ENCODE measurements at places on chromosomes 12 and 14.

DNA sequence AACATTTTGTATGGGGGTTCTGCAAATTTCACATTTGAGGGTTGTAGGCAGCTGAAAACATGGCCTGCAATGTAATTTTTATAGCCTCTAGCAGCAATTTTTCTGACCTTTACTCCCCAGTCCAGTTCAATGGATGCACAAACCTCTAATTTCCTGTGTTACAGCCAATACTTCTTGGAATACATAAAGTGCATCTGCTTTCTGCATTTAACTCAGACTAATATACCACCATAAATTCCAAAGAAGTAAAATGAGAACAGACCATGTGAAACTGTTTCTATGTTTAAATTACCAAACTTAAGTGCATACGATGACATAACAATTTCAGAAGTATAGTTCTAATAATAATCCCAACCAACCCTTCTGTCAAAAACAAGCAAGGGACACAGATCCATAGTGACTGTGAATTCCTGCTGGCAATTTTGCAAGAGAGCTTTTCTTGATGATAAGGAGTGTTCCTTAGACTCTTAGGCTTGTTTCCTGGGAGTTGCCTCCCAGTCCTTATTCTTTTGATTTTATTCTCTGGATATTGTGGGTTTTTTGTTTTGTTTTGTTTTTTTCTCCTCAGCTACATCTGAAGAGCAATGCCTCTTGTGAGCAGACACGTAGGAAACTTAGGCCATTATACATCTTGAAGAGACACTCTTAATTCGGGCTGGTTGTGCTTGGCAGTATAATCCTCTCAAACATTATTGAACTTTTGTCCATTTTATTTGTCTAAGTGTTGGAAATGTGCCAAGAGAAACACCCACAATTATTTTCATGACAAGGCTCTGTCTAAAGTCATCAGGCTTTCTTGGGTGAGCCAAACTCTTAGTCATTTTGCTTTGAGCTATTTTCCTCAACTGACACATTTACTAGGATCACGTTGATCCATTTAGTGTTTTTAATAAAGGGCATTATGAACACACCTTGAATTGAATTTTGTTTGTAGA, 51.3 kb upstream of the RERGL start:
- no peak for DNase-seq

GRCh38 chr14:51860164-51860824, at the start of gene GNG2:
TSS of gene GNG2 (plus strand) at chr14:51860612. CDS start at chr14:51950679, 90,067 bp downstream.
- DNase-seq, result peak; percentile 76

GRCh38 chr14:93010522-93011140, 87.7 kb downstream of the CHGA start:
- no peak for DNase-seq

GRCh38 chr12:509500-509899, 49.8 kb downstream of the B4GALNT3 start:
- DNase-seq, result no peak

DNA sequence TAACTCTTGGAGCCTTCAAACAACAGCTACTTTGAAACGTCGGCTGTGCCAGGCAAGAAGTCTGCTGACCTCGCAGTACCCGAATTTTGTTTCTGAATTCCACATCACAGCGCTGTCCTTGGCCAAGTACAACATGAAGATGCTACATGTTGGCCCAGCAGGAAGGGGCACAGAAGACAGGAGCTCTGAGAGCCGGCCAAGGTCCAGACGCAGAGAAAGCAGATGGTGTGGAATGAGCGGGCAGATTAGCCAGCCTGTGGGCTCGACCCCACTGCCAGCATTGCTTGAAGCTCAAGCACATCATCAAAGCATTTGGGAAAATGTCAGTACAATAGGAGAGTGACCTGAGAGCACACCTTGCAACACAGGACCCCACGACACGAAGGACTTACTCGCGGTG, 64.5 kb downstream of the FZD10 start:
- DNase-seq, result no peak

DNA sequence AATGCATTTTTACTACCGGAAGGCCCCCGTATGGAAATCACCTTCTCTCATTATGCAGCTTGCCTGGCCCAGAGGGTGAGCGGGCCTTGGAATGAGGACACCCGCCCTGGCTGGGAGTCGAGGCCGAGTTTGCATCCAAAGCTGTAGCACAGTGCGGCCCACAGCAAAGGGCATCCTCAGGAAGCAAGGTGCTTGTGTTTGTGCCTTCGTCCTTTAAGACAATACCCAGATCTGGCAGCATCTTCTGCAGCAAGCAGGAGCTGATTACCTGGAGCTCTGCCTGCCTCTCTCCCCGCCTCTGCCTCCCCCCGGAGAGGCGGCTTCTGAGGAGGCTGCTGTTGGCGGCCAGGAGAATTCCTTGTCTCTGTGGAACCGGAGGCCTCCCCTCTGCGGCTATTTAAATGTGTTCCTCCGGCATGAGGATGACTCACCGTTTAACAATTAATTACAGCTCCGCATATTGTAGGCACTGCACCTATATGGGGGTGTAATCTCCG, 145.3 kb downstream of the CACNA1C start:
- DNase-seq, result no peak

DNA sequence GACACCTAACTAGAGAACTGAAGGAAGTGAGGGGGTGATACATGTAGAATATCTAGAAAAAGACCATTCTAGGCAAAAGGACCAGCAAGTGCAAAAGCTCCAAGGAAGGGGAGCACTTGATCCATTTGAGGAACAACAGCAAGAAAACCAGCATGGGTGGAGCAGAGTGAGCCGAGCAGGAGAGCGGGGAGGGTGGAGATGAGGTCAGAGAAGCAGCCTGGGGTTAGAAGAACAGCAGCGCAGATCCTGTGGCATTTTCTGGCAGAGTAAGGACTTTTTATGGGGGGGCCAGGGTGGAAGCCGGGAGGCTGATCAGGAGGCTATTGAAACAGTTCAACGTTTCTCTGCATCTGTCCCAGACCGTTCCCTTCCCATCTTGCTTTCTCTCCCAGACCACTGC, 24.5 kb upstream of the TMCC3 start:
- DNase-seq, result no peak

GRCh38 chr14:51258280-51258679, 18.2 kb downstream of the TMX1 start:
- no peak for DNase-seq

- no peak for DNase-seq
These were observed 115.2 kb downstream of the KSR2 start for GRCh38 chr12:117853600-117853999.

- no peak for DNase-seq
These were observed 35.3 kb downstream of the ZC3H14 start for GRCh38 chr14:88598097-88598675.

GRCh38 chr12:114631242-114631641, 52.7 kb downstream of the TBX3 start:
- no peak for DNase-seq

DNA sequence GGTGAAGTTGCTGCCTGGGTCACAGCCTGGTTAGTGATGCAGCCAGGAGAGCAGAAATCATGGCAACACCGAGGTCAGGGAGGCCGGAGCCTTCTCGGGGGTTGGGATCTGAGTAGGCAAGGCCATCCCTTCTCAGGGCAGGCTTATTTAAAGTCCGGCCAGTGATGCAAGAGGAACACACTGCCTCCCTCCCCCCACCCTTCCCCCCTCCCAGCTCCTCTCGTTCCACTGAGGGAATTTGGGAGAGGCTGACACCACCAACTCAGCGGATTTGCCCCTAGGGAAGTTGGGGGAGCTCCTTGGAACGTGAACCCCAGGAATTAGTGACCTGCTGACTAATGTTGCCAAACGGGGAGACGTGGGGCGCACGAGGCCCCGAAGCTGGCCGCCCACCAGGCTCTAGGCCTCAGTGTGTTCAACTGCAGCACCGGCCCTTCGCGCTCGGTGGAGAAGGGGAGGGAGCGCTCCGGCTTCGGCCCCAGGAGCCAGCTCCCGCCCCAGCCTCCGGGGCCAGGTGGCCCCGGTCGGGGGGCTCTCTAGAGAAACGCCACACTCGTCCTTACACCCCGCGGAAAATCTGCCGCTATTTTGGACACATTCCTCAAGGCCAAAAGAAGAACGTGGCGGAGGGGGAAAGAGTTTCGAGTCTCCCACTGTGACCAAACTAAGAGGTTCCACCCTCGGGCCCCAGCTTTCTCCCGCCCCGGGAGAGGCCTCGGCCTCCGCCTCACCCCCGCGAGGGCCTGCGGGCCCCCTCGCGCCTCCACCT, 1.6 kb downstream of the CTDSP2 start:
- DNase-seq, result peak; percentile 32

DNA sequence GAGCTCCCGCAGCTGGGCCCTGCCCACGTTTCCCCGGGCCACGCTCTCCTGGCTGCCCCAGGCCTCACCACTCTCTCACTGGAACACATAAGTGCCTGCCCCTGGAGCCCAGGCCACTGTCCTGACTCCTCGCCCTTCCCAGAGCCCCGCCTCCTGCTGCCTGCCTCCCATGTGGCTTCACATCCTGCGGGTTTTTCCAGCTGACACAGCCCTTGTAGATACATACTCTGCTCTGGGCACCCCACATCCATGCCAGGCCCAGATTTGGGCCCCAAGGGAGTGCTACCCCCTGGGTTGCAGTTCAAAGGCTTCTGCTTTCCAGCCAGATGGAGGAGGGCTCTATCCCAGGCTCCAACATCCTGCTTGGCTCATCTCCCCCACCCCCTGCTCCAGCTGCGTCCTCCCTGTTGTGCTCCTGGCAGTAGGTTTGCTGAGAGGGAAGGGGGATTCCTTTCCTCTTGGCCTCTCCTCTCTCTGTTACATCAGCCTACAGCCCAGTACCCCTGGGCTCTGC, 60.1 kb downstream of the TSPAN9 start:
- no peak for DNase-seq
